ENCODE measurements at places on chromosomes 7 and 10. TPM values are rescaled to one million over a fixed set of nuclear protein-coding genes. Genes with fewer than 3 reads are reported as not detected.

The CCL26 gene
- total RNA-seq, result not detected

The MCM10 gene
- total RNA-seq, result 40.2 TPM

The HTR5A gene
- total RNA-seq, result not detected

The TLX1 gene
- total RNA-seq, result not detected

The ZNF398 gene
- total RNA-seq, result 15.6 TPM

The ZNF804B gene
- not detected for total RNA-seq

The ARHGEF35 gene
- 2.5 TPM for total RNA-seq

The TAS2R4 gene
- 1.4 TPM for total RNA-seq

The UBTD1 gene
- total RNA-seq, result 1.1 TPM

The AIFM2 gene
- total RNA-seq, result 7.9 TPM

The HOXA1 gene
- 1.0 TPM for total RNA-seq

The CCDC172 gene
- total RNA-seq, result not detected

The DENND2A gene
- total RNA-seq, result not detected

The NODAL gene
- total RNA-seq, result not detected

The FAM237B gene
- total RNA-seq, result not detected

The RAPGEF5 gene
- total RNA-seq, result 0.72 TPM

The SFRP4 gene
- total RNA-seq, result not detected

The PDE6C gene
- total RNA-seq, result not detected

The EBF3 gene
- total RNA-seq, result not detected

The BTBD16 gene
- total RNA-seq, result not detected
